ENCODE measurements at places on chromosomes 5 and 9.

GRCh38 chr9:94839398-94839797 is 112.9 kb downstream of the AOPEP start:
- no peak for DNase-seq

- DNase-seq = peak; percentile 75
These were observed 52.9 kb downstream of the C9orf50 start for GRCh38 chr9:129567842-129568559.

GRCh38 chr9:109253637-109254284 is 67.1 kb downstream of the EPB41L4B start:
- peak; percentile 6 for DNase-seq

DNA sequence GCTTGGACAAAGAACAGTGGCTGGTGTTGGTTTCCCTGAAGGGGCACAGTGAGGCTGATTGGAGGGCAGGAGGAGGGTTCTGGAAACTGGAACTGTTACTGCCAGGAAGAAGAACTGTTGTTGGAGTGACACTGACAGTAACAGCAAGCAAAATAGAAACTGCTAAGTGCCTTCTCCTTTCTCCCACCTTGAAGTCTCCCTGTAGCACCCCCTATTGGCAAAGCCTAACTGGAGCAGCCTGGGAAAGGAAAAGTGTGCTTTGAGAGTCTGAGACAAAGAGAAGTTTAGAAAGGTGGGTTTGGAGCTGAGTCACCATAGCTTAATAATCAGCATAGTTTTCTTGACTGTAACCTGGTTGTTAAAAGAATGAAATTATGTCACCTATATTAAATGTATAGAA is 2.5 kb upstream of the TMEM174 start:
- DNase-seq = no peak

DNA sequence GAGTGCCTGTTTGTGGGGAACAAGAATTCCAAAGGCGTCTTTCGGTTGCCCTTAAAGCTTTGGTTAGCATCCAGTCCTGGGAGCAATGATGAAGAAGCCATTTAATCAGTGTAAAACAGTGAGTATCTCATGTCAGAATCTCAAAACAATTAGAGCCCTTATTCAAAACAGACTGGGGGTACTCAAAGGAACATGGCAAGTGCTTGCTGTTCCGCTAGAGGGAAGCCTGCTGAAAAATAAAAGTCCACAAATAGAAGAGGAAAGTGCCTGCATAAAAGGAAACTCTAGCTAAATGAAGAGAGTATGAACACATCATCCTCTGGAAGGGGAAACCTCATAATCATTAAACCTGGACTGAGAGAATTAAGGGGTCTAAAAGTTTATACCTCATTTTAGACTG is 26.4 kb downstream of the FBXL7 start:
- peak; percentile 9 for DNase-seq

- no peak for DNase-seq
These were observed 89.5 kb downstream of the TSSK1B start for GRCh38 chr5:113344973-113345940.

DNA sequence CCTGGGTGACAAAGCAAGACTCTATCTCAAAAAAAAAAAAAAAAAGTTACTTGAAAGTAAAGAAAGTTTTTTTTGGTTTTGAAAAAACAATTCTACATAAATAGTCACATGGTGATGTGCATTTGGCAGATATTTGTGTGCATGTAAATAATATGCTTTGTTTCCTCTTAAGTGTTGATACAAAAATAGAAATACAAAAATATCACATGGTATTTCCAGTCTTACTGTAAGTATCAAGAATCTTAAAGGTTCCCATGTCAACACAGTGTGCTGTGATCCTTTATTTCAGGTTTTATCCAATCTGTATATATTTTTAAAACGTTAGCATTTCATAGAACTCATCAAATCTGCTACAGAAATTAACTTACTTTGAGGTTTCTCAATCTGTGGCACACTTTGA is 521.9 kb downstream of the TLE4 start:
- DNase-seq = no peak

DNA sequence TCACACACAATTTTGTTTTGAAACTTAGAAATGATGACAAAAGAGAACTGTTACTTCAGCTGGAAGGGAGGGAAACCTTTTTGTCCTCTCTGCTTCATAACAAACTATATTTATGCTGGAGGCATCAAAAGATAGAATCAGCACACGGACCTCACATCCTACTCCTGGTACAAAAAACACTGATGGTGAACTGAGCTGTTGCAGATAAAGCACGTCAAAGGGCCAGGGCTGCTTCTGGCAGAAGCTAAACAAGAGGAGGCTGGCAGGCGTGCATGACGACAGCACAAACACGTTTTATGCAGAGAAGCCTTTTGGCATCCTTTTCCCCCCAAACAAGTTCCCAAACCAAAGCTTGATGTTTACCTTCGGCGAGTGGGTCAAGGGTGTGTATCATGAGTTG is 169.6 kb downstream of the SLC24A2 start:
- DNase-seq = no peak

GRCh38 chr9:123321616-123322272 is 34.3 kb upstream of the CRB2 start:
- DNase-seq = no peak

DNA sequence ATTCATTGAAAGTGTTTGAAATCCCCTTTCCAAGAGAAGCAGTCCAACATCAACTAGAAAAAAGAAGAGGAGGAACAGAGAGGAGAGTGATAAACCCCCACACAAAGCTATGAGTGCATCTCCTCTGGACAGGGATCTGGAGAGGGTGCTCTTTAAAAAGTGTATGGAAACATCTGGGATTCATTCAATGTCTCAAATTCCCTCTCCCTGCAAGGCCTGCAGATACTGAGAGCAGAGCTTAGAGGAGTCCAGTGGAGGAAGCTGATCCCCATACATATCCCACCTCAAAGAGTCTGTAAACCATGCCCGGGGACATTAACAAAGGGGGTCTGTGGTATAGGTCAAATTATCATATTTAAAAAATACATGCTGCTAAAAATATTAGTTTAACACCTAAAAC is 2.2 kb downstream of the SPOCK1 start:
- no peak for DNase-seq

GRCh38 chr5:111238431-111239225 is 14.4 kb downstream of the CAMK4 start:
- no peak for DNase-seq

- no peak for DNase-seq
These were observed 14.1 kb downstream of the SNX2 start for GRCh38 chr5:122788996-122789395.

- DNase-seq = no peak
These were observed 15.4 kb downstream of the FAM174A start for GRCh38 chr5:100550531-100551051.

DNA sequence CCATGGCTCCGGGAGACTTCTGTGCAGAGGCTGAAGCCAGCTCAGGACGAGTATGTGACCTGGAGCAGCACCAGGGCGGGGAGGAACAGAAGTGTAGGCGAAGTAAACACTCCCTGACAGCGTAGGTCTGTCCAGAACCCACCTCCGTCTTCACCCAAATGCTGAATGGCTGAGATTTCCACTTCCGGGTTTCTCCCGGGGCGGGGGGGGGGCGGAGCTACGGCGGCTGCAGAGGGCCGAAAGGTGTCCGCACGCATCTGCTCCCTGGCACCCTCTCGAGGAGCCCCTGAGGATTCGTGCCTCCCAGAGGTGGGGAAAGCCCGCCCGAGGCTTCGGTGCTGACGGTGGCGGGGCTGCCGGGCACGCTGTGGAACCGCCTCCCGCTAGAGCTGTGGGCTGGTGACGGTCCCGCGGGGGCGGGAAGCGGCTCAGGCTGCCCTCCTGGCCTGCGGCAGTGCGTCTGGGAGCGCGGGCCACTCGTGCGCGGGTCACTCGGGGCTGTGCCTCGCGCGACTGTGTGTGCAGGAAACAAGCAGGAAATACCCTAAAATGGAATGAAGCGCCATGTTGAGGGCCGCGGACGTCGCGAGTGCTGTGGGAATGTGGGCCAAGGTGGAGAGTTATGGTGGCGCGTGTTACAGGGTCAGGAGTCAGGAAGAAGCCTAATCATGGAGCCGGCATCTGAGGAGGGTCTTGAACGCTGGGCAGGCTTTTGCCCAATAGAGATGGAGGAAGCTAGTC is 1425.4 kb downstream of the FOXD4L5 start:
- no peak for DNase-seq

- DNase-seq = no peak
These were observed 246.4 kb downstream of the PSAT1 start for GRCh38 chr9:78543353-78543752.

DNA sequence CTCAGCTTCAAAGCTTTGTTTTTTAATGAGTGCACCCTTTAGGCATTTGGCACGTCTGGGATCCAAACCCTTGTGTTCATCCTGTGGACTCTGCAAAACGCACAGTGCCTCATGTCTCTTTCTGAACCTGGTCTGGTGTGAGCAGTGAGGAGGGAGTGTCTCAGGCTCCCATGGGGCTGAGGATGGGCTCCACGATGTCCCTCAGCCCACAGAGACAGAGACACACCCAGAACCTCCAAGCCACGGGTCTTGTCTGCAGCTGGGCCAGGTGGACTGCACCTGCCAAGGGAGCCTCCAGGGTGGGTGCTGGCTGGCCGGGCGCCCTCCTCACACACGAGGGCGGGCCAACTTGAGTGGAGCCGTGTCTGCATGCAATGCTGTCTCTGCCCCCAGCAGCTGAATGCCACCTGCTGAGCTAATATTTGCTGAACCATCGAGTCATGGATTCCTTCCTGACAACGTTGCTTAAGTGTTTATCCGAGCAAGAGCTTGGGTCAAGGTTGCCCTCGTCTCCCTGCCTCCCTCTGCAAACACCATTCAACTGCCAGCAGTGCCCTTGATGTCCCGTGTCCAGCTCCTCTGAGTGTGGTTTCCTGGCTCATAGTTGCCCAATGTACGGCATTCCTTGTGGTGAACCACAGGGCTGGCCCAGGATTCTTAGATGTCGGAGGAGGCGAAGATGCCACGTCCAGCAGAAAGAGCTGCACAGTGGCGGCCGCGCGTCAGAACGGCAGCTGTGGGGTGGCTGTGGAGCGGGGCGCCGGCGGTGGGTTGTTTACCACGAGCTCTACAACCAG is 31.4 kb upstream of the LPCAT1 start:
- DNase-seq = peak; percentile 95

- no peak for DNase-seq
These were observed 35.2 kb upstream of the PSD2 start for GRCh38 chr5:139760066-139761056.

GRCh38 chr9:94948567-94949235 is 222.2 kb downstream of the AOPEP start:
- no peak for DNase-seq

DNA sequence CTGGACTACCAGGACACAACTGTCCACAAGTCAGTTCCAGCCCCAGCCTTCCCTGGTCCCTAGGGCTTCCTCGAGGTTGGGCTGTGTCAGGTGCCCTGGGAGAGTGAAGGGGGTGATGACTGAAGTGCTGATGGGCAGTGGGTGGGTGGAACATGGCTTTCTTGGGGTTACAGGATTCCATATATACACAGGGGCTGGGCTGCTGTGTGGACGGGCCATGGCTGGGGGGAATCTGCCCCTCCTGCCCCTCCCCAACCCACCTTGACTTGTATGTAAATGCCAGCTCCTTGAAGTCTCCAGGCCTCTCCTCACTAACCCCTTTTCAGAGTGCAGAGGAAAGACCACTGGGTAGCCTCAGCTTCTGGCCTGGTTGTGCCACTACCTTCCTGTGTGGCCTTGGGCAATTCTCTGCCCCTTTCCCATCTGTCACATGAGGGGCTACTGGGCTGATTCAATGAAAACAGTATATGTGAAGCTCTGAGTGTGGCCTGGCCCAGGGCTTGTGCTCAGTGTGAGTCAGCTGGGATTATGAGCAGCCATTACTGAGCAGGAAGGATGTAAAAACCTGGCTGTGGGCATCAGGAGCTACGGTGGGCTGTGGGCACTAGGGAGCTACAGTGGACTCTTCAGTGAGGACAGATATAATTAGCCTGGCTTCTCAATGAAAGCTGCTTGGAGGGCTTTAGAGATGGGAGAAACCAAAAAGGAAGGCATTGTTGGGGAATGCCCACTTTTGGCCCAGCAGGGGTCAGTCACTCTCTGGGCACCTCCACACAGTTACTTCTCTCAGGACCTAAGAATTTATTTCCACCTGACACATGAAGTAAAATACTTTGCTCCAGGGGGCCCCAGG is 23.3 kb downstream of the PITX1 start:
- DNase-seq = no peak

GRCh38 chr5:33361781-33362180 is 79.0 kb upstream of the TARS1 start:
- DNase-seq = no peak

- DNase-seq = peak; percentile 26
These were observed 97.4 kb upstream of the CLINT1 start for GRCh38 chr5:157956271-157956885.

- no peak for DNase-seq
These were observed 743.9 kb upstream of the SEMA6A start for GRCh38 chr5:117318528-117318927.

DNA sequence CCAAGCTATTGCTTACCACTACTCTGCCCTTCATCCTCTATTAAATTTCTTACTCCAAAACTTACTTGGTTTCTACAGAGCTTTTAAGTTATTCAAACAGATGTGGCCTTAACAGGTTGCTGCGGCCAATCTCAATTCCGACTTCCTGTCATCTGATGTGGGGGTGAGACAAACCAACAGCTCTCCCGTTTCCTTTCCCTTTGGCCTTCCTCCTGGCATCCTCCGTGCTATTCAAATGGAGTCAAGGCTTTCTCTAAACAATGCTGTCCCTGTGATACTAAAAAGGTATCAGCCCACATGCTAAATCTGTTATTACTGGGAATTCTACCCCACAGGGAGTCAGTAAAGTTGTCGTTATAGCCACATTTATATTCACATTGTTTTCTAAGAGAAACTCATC is 11.8 kb downstream of the RBM18 start:
- DNase-seq = no peak

GRCh38 chr5:51860532-51861018 is 477.3 kb downstream of the ISL1 start:
- no peak for DNase-seq

DNA sequence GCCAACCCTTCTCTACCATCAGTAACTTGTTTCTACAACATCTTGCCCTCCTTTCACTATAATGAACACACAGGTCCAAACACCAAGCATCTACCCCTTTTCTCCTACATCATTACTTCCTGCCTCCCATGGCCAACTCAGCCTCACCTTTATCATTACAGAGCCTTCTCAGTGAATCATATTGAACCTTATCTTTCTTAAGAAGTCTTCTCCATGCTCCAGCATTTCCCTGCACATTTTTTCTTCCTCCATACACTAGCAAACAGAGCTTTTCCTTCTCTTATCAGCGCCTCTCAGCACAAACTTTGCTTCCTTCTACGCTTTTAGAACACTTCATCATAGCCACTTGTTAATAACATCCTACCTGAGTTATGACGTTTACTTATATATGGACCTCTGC is 148.2 kb downstream of the ARL15 start:
- no peak for DNase-seq

GRCh38 chr5:136769900-136770684 is 404.7 kb upstream of the TRPC7 start:
- peak; percentile 64 for DNase-seq

DNA sequence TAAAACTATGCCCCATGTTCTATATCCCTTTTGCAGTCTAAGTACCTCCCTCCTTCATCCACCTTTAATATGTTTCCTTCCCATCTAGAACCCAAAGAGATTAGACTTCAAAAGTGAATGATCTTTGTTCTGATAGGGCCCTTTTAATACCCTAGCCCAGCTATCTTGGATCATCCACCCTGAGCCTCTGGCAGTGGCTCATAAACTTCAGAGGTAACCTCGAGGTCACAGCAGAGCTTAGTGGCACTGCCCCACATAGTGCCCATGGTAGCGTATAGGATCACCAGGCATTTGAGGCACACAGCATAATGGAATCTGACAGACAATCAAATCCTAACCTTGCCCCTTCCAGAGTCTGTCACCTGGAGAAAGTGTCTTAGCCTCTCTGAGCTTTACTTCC is 15.8 kb downstream of the ADRB2 start:
- DNase-seq = no peak

- no peak for DNase-seq
These were observed 10.9 kb downstream of the PPARGC1B start for GRCh38 chr5:149740866-149741459.
